Activated CD8-positive, alpha-beta T cell treated with anti-CD3 and anti-CD28 coated beads, Interleukin-2, amount 10 ng/mL, durations not matched to agents 7 days and 5 days (primary cell): ENCODE measurements at places on chromosomes 6 and 20.

GRCh38 chr6:158249340-158249836 lies 62.9 kb upstream of the TULP4 start:
- no peak for DNase-seq

- DNase-seq = peak; percentile 73
These were observed at the start of gene LTB for GRCh38 chr6:31582230-31582643. Gene LTB (minus strand): TSS chr6:31582424. CDS start chr6:31582417, 7 bp downstream.

DNA sequence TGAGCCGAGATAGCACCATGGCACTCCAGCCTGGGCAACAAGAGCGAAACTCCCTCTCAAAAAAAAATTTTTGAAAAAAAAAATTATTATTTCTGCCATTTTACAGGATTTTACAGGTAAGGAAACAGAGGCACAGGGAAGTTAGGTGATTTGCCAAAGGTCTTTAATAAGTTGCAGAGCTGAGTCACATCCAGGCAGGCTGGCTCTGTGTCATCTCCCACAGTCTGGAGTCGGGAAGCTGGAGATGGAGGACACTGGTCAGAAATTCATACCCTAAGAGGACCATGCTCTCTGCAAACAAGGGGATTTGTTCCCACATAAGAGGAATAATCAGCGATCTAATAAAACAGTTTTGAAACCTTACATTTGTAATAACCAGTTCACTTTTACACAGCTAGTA lies 24.1 kb downstream of the HECA start:
- DNase-seq = no peak

DNA sequence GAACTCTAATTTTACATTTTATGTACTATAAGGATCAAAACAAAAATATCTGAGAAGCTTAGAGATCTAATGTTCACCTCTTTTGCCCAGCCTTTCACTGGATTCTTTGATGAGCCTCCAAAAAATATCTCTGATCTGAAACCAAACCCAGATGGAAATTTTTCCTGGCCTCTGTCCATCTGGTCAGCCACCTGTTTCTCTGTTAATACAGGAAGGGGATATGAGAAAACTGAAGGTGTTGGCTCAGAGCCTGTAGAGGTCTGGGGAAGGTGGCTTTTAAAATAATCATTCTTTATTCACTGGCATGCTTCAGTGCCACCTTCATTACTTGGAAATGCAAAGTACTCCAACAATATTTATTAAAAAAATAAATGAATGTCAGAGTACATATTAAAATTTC lies 8.5 kb upstream of the MCM3 start:
- DNase-seq = no peak

GRCh38 chr6:159594750-159595117 lies 98.3 kb downstream of the SOD2 start:
- no peak for DNase-seq

- no peak for DNase-seq
These were observed 25.4 kb upstream of the SYNJ2 start for GRCh38 chr6:157956171-157956730.

GRCh38 chr20:14189794-14190402 lies 147.5 kb downstream of the FLRT3 start:
- DNase-seq = no peak

DNA sequence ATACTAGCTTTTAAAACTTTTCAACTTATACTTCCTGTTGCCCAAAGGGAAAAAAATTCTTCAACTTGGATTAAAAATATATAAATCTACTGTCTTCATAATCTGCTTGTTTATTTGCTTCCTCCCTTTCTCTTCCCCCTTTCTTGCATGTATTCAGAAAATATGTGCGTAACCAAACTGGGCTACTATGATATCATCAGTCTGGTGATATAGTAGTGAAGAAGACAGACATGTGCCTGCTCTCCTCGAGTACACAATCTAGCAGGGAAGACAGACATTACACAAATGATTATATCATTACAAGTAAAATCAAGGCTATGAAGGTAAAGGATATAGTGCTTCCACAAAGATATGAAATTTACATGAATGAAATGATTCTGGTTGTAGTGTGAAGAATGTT lies 31.0 kb downstream of the IBTK start:
- DNase-seq = no peak

- no peak for DNase-seq
These were observed at the start of gene SLC22A7 for GRCh38 chr6:43297644-43298564. Gene SLC22A7 (plus strand): TSS chr6:43298260. CDS start chr6:43298359, 99 bp downstream.

- no peak for DNase-seq
These were observed 8.2 kb upstream of the KCNB1 start for GRCh38 chr20:49490689-49491088.

GRCh38 chr6:111709615-111710398 lies 104.1 kb upstream of the TRAF3IP2 start:
- DNase-seq = peak; percentile 72

GRCh38 chr20:49388744-49389143 lies 93.7 kb downstream of the KCNB1 start:
- no peak for DNase-seq

- DNase-seq = no peak
These were observed 428.2 kb downstream of the LMBRD1 start for GRCh38 chr6:69368613-69369012.

- DNase-seq = no peak
These were observed 202.5 kb downstream of the DHX35 start for GRCh38 chr20:39164642-39165041.

- peak; percentile 56 for DNase-seq
These were observed 8.9 kb upstream of the COL20A1 start for GRCh38 chr20:63284083-63284440.

GRCh38 chr20:23018432-23018831 lies 16.7 kb upstream of the SSTR4 start:
- DNase-seq = no peak

DNA sequence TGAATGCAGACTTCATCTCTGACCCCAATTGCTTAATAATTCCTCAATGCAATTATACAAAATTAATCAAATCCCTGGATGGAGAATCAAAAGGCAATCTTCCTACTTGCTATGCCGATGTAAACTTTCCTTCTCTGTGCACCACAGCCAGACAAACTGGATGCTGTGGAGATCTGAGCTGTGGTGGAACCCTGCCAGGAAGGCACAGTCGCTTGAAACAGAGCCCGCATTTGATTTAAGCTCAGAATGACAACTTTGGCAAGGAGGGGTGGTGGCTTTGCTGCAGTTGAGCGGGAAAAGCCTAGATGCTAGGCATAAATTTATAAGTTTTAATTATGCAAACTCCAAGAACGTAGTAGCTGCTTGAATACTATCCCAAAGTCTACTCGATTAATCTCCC lies 190.8 kb downstream of the MTFR2 start:
- no peak for DNase-seq

GRCh38 chr6:27812078-27812804 lies 100.0 kb downstream of the OR2B2 start:
- DNase-seq = no peak

GRCh38 chr20:50218987-50219435 lies 28.4 kb downstream of the CEBPB start:
- DNase-seq = no peak

DNA sequence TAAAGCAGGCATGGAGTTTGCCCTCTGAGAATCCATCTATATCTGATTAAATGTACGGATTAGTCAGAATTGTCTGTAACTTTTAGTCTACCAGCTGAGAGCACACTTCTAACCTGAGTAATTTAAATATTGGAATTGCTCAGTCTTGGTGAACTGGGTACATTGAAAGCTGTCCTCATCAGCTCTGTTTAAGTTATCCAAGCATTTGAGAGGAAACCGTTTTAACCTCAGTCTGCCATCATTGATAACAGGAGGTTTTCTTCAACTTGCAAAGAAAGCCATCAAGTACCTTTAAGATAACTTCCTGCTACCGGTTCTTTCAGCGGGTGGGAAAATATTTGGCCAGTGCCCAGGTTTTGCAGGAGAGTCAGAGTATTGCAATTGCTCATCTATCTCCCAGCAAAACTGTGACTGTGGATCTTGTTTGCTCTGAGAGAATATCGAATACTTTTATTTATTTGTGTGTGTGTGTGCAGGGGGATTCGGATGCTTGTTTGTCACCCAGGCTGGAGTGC lies 31.1 kb upstream of the F13A1 start:
- DNase-seq = no peak

- no peak for DNase-seq
These were observed 26.6 kb upstream of the PCMTD2 start for GRCh38 chr20:64228751-64229506.

DNA sequence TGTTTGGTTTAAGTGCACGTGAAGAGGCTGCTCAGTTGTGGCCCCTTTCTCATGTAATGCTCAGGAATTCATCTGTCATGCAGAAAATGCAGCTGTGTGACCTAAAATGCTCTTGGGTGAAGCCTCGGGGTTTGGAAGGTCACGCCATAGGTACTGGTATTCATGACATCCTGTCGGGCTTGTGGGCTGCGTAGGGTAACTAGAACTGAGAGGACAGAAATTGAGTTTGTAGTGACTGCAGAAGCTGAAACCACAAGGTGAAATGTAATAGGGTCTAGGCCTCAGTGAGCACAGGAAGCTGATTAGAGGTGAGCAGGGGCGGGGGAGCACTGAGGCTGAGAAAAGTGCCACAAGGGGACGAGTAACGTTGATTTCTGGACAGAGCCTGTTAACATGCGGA lies 128.8 kb downstream of the SOBP start:
- peak; percentile 89 for DNase-seq

- DNase-seq = no peak
These were observed 201.6 kb downstream of the FOXA2 start for GRCh38 chr20:22382742-22383141.

DNA sequence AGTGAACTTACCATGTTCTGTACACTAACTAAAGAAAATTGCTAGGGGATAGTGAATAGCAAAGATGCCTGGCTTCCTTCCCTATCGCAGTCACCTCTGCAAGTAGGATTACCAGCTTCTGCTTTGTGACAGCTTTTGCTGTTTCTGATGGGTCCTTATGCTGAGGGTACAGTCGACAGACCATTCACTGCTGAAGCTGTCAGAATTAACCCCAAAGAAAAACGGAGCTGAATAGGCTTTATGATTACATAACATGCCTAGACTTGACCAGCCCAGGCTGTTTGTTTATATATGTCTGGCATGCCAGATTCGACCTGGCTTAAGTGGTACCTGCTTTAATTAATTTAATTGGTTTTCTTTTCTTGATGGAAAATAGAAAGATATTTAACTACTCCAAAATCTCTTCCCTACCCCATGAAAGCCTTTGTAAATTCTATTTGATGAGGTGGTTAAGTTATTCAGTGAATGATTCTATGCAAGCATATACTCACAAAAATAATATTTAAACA lies 21.7 kb upstream of the PRELID3B start:
- no peak for DNase-seq

GRCh38 chr20:9149796-9150195 lies 80.9 kb downstream of the PLCB4 start:
- DNase-seq = no peak

GRCh38 chr6:27617046-27617687 lies 144.3 kb upstream of the ZNF184 start:
- no peak for DNase-seq

DNA sequence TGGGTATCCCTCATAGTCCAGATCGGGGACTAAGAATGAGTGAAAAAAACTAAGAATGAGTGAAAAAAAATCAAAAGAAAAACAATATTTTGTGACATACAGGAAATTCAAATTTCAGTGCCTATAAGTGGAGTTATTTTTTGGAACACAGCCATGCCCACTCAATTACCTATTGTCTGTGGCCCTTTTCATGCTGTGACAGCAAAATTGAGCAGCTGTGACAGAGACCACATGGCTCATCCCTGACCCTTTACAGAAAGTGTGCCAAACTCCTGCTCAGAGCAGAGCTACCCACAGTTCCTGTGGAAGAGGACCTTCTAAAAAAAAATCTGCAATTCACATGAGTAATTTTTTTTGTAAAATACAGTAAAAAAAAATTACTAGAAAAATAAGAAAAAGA lies 1.4 kb downstream of the NCR2 start:
- DNase-seq = no peak

GRCh38 chr6:84019842-84020211 lies 13.7 kb upstream of the MRAP2 start:
- DNase-seq = no peak

GRCh38 chr6:116101302-116101718 lies 657 bp downstream of the NT5DC1 start:
- no peak for DNase-seq

DNA sequence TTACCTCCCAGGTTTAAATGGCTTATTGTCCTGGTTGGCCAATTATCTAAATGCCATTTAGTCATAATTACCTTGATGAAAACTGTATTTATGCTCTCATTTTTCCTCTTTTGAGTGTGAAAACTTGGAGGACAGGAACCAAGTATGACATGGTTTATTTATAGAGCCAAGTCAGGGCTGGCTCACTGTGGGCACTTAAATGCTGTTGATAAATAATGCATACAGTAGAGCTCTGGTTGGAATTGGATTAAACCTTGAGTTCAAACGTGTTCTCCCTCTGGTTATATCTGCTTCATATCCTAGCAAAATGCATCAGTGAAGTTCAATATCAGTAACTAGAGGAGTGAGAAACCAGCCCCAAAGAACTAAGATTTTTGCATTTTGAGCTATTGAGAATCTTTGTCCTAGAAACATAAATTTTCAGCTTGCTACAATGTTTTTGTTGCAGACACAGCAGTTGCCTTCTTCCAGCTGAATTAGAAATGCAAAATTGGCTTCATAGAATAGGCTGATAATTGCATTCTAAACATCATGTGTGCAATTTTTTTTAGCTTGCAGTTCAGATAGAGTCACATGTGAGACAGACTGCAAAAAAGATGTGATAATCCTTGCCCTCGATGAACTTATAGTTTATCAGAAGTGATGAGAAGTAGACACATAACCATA lies 255.8 kb downstream of the BTBD3 start:
- DNase-seq = no peak

- DNase-seq = peak; percentile 63
These were observed 62.5 kb downstream of the PYGB start for GRCh38 chr20:25310268-25310920.

- no peak for DNase-seq
These were observed 372.7 kb upstream of the SULF2 start for GRCh38 chr20:48158014-48158413.

DNA sequence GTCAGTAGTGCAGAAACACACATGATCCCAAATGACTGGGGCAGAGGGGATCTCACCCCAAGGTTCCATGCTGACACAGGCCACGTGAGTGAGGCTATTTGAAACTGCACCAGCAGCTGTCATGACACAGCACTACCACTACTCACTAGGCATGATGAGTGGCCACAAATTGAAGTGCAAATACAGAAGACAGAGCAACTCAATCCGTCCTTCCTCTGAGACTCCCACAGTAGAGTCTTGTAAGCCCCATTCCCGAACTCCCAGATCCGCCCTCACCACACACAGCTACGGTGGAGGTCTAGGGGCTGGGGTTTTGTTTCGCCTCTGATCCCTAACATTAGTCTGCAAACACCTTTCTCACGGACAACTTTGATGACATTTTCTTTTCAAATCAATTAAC lies 113.3 kb upstream of the NUP153 start:
- DNase-seq = no peak

DNA sequence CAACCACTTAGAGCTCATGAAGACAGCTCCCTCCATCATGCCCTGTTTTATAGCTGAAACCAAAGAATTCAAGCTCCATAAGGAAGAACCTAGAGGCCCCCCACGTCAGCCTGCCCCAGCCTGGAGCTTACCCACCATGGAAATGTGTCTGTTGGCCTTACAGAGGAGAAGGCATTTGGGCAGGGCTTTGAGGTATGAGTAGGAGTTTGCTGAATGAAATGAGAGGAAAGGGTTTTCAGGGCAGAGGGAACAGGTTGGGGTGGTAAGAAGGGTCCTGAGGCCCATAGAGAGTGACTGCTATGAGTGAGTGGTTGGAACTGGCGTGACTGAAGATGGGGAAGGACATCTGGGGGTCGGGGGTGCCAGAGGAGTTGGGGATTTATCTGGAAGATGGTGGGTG lies 12.7 kb upstream of the GATA5 start:
- DNase-seq = no peak

GRCh38 chr20:43914311-43915210 lies at the start of gene TOX2:
Gene TOX2 (plus strand): TSS chr20:43914852. CDS start chr20:43914892, 40 bp downstream.
- peak; percentile 41 for DNase-seq
